T47D (cell line): ENCODE measurements at places on chromosomes 2 and 18.

- no peak for DNase-seq
Measured at GRCh38 chr2:126715111-126715510, 59.2 kb downstream of the GYPC start.

DNA sequence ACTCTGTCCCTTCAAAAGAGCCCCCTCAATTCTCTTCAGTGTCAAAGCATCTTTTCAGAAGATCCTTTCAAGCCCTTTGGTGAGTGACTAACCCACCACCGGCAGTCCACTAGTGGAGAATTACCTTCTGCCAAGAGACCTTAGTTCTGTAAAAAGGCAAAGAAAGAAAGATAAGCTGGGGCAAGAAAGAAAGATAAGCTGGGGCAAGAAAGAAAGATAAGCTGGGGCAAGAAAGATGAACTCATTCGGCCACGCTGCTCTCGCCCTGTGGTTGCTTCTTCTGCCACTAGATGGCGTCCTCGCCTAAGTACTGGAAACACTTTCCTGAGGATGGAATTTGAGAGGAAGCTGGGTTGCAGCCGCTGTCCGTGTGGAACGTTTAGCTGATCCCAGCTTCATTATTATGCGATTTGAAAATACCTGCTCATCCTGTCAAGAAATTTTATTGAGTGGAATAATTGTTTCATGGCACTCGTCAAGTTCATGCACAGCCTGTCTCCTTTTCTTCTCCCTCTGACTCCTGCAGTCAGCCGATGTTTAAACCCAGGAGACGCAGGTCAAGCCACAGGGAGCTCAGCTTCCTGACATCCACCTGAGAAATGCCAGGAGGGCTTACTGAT, 17.3 kb upstream of the ANXA4 start:
- DNase-seq, result peak; percentile 74

GRCh38 chr2:84309281-84309680, 149.8 kb downstream of the SUCLG1 start:
- no peak for DNase-seq

DNA sequence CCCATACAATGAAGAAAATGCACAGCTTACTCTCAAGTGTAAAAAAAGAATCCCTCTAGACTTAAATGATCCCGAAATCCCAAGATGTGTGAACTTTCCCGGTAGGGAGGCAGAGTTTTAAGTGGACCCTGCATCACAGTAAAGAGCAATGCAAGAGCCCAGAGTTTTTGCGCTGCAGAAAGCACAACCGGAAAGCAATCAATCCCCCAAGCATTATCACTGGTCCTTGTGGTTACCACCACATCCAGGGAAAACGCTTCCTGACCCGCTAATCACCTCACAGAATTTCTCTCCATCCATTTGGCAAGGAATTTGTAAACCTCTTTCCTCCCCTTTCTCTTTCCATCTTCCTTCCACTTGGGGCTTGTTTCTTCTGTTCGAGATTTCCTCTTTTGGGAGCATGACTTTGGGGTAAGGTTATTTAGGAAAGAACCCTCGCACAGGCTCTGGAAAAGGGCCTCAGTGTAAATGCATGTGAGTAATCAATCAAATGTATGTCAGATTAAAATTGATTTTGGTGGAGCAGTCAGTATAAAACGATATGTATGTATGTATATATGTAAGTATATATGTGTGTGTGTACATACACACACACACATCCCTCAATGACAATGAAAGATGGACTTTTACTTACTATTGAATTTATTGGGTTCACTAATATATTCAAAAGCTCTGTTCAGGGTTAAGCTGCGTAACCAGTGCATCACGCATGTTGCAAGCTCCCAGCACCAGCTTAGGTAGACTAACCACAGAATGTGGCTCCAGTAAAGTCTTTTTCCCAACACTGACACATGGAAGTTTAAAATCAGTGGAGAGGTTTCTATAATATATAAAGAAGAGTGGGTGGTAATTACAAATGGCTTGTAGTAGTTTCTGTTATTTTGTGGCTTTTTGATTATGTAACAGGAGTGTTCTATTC, 1.6 kb downstream of the PLCL1 start:
- no peak for DNase-seq

DNA sequence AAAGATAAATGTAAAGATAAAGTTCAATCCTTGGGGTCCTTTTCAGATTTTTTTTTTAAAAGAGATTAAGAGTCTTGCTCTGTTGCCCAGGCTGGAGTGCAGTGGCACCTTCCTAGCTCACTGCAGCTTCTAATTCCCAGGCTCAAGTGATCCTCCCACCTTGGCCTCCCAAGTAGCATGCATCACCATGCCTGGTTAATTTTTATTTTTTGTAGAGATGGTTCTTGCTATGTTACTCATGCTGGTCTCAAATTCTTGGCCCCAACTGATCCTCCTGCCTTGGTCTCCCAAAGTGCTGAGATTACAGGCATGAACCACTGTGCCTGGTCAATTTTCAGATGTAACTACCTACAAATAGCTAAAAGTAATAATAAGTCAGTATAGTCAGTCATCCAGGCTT, 21.1 kb downstream of the NFE2L2 start:
- DNase-seq, result no peak
